DMS153 (cell line): ENCODE measurements at places on chromosomes 2 and 18.

- DNase-seq = no peak
Observed at GRCh38 chr2:207506426-207506825, 23.3 kb upstream of the CREB1 start.

GRCh38 chr2:45833301-45833967 lies 182.0 kb downstream of the PRKCE start:
- no peak for DNase-seq

DNA sequence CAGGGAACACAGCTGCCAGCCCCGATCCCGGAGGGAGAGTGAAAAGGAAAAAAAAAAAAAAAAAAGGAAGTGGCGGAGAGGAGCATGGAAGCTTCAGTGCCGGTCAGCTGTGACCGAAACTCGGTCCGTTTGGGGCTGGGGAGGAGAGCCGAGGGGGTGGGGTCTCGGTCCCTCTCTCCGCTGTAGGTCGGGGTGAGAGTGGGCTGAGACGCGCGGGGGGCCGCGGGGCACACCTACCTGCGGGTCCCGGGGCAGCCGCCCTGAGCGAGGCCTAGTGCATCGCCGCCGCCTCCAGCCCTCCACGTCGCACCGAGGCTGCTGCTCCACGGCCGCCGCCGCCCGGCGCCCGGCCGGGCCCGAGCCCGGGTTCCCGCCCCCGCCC lies 536 bp downstream of the VPS54 start:
- no peak for DNase-seq

DNA sequence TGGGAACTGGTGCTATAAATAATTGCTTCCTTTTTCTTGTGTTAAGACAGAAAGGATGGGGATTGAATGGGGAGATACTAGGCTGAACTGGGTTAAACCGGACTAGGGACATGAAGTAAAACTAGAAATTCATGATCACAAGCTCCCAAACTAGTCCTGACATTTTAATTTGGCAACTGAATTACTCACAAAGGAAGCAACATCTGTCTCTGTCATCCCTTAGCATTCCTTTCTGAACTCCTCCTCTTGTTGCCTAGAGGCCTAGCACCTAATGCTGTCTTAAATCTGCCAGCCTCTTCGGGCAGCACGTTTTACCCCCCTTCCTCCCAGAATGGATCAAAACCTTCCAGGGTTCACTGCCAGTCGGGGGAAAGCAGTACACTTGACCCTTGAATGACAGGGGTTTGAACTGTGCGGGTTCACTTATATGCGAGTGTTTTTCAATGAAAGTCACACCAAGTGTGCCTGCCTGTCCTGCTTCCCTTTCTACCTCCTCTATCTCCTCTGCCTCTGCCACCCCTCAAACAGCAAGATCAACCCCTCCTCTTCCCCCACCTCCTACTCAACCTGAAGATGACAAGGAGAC lies 8.2 kb downstream of the KCTD1 start:
- DNase-seq = no peak

DNA sequence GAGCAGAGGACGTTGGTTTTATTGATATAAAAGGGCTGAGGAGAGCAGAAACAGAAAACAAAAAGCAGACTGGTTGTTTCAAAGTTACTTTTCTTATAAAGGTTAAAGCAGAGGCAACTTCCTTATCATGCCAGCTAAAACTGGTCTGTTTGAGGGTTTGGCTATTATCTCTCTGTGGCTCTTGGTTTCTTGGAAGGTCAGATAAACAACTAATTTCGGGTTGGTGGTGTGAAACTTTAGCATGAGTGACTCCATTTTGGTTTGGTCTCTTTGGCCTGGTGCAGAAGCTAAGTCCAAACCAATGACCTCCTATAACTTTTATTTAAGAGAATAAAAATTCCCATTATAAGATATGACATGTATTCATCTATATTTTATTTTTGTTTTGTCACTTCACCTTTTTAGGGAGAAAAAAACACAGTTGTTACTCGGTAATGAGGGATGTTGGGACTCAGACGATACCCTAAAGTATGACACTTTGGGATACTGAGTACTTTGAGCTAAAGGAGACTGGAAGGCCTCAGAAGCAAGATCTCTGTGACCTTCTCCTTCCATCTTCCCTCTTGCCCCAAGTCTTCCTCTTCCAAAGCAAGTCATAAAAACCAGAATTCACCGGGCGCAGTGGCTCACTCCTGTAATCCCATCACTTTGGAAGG lies 23.3 kb downstream of the TNFAIP6 start:
- no peak for DNase-seq

DNA sequence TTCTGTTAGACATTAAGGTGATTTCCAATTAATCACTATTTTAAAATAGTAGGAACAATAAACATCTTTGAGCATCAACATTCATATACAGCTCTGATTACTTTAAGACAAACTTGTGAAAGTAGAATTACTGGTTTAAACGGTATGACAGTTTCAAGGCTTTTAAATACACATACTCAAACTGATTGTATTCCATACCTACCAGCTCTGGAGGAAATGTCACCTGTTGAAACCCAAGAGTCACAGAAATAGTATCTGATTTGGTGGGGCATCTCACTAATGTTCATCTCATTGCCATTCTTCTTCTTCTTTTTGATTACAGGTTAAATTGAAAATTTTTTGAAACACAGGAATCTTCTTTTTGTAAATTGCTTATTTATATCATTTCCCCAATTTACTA lies 36.2 kb downstream of the USP40 start:
- DNase-seq = no peak

GRCh38 chr2:170425281-170425751 lies 247.4 kb downstream of the MYO3B start:
- DNase-seq = no peak

GRCh38 chr2:234110219-234110618 lies 59.7 kb downstream of the SPP2 start:
- DNase-seq = no peak

DNA sequence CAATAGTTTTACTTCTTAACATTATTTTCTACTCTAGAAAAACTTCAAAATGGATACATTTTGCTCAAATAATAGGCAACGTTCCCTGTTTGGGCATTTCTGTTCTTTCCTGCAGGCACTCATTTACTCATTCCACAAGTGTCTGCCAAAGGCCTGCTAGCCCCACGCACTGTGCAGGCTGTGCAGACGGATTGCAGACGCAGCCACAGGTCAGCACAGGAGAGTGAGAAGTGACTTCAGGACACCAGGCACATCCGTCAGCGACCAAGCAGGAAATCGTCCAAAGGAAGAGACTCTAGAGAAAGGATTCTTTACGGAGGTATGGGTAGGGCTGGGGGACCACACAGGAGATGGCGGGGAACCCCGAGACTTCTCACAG lies 103.0 kb upstream of the AGAP1 start:
- DNase-seq = no peak

DNA sequence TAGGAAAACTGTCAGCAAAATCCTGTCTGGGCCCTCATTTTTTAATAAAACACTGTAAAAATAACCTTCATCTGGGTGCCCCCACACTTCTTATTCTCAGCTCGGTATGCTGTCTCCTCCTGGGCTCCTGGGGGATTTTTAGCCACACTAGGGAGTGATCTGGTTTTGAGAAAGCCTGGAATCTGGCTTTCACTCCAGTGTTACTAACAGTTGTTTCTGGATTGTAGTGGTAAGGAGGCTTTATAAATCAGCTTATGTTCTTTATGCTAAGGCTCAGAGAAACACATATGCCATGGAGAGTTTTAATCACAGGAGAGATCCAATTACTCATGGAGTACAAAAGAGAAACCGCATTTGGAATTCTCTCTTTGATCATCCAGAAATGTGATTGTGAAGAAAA lies 744.3 kb upstream of the SOX11 start:
- no peak for DNase-seq

- no peak for DNase-seq
Observed at GRCh38 chr2:101766871-101767739, 69.6 kb downstream of the MAP4K4 start.

DNA sequence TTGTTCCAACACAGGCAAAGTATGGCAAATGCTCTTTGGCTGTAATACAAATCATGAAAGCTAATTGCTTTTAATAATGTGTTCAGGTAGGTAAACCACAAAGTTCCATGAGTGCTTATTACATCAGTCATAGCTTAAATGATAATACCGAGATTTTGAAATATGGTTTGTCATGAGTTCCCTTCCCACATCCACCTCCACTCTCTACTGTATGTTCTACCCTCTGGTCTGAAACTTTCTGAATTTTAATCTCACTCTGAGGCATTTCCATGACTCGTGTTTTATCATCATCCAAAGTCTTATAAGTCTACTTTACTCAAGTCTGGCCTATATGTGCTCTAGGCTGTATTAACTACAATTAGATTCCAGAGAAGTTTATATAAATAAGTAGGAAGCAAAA lies 354.8 kb downstream of the AKAIN1 start:
- no peak for DNase-seq

DNA sequence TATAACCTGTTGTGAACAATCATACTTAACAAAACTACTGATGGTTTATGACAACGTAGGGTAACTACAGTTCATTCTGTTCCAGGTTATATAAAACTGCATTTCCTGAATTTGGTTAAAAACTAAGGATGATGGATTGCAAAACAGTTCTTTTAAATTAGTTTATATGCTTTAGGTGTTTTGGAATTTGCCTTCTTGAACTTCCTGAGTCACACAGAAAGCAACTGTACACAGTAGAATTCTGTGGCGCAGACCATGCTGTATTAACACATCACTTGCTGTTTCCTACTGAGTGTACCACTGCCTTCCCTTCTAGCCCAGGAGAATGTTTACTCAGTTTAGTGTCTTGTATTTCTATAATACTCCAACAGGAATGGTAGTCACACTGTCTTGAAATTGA lies 19.4 kb downstream of the ITGB1BP1 start:
- no peak for DNase-seq

DNA sequence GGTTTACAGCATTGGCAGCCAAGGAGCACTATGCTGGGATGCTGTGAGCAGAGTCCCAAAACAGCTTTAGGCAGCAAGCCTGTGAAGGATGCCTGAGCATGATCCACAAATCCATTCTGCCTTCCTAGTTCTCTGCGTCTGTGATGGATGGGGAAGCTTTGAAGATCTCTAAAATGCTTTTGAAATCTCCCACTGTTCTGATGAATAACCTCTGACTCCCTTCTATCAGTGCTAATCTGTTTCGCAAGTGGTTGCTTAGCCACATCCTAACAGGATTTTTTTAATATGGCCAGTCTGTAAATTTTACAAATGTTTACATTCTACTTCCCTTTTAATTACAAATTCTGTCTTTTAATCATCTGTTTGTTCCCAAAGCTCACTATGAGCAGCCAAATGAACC lies 319.2 kb downstream of the GULP1 start:
- no peak for DNase-seq
